Activated naive CD8-positive, alpha-beta T cell treated with anti-CD3 and anti-CD28 coated beads for 36 hours (primary cell): ENCODE measurements at places on chromosomes 1 and 21. TPM values are rescaled to one million over a fixed set of nuclear protein-coding genes. Genes with fewer than 3 reads are reported as not detected.

DNA sequence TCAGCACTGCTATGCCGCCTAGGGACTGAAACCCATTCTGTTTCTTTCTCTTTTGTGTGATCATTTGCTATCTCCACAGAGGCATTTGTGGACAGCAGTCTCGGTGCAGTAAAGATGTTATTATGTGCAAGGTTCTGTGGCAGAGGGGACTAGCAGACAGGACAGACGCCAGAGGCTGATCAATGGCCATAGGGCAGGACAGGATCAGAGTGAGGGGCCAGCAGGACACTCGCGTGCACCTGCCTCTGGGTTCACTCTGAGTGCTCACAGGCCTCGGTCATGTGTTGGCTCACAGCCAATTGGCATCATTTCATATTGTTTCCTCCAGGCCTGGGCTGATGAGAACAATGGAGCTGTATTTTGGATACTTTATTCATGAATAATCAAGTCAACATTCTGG is 212.6 kb downstream of the TGFB2 start:
- no peak for DNase-seq

GRCh38 chr21:39321424-39321823 is 8.0 kb upstream of the BRWD1 start:
- no peak for DNase-seq

Gene IFNGR2
- total RNA-seq, result 5.7 TPM

GRCh38 chr1:94919241-94920030 is 7.5 kb downstream of the CNN3 start:
- no peak for DNase-seq

DNA sequence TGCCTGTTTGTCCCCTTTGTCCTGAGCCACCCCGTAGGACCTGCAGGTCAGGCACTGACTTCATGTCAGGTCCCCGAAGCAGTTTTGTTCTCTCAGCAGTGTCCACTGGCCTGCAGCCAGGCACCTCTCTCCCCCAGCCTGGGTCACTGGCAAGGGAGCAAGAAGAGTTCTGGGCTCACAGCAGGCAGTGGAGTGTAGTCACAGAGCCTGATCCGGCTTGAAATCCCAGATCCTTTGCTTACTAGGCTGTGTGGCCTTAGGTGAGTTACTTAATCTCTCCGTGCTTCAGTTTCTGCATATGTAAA is 34.2 kb downstream of the L1TD1 start:
- DNase-seq, result no peak

- no peak for DNase-seq
These were observed 30.9 kb downstream of the TRIM11 start for GRCh38 chr1:228375578-228376261.

DNA sequence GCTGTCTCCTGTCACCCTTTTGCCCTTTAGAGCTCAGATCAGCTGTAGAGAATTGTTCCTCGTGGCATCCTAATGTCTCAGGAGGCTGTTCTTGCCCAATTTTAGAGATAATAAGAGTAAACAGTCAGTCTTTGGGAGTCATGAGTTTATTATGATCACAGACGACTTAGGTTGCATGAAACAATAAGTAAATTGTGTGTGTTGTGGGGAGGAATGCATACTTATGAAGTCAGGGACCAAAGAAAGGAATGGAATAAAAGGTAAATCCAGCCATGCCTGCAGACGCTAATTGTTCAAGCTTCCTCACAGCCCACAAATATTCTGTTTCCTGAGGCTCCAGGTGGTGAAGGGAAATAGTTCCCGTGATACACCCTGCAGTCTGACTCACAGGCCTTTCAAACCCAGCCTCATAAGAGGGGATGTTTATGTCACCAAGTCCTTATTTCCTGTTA is 897 bp downstream of the EPHX4 start:
- DNase-seq, result peak; percentile 8

Gene GRIK1
- not detected for total RNA-seq

DNA sequence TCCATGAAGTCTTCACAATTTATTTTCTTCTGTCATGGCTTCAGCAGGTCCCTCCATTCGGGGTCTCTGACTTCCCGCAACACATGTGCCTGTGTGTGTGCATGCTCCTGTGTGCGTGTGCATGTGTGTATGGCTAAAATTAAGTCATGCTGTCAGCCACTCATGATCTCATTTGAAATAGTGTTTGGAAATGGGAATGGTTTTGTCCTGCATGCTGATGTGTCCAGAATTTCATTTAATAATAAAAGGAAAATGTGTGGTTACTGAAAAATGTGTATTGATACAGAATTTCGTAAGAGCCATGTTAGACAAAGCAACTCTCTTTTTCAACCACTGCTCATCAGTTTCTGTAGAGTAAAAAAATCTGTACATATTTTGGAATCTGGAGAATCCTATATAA is 123.8 kb upstream of the PRDX6 start:
- no peak for DNase-seq

GRCh38 chr1:2984399-2985061 is 36.7 kb upstream of the ACTRT2 start:
- no peak for DNase-seq

GRCh38 chr1:107198561-107198960 is 57.7 kb downstream of the NTNG1 start:
- DNase-seq, result no peak

Gene RERE
- 36.8 TPM for total RNA-seq

DNA sequence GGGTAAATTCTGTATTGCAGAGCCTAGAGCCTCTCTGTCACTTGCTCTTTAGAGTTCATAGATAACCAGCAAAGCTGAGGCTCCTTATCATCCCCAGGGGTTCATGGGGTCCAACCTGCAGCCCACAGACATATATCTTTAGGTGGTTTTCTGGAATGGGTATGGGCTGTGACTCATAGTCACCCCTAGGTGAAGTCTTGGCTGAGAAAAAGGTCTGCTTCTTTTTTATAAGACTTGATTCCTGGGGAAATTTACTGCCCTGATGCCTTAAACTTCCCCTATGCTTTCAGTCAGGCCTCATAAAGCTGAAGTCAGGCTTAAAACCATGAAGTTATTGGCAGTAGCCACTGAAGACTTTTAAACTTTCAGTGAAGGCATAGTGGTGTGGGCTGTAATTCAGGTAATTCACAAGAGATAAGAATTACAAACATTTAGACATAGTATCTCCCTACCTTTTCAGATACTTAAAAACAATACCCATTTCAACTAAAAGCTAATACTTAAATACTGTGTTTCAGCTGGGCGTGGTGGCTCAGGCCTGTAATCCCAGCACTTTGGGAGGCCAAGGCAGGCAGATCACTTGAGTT is 46.8 kb downstream of the MACO1 start:
- no peak for DNase-seq

Gene CACNA1S
- total RNA-seq, result not detected

GRCh38 chr1:34682452-34683223 is 72.2 kb upstream of the GJB5 start:
- no peak for DNase-seq

GRCh38 chr1:175380521-175381300 is 188.1 kb upstream of the KIAA0040 start:
- DNase-seq, result no peak

GRCh38 chr1:222940095-222940494 is 125.3 kb downstream of the DISP1 start:
- no peak for DNase-seq

Gene SLC45A1
- total RNA-seq, result 0.12 TPM

DNA sequence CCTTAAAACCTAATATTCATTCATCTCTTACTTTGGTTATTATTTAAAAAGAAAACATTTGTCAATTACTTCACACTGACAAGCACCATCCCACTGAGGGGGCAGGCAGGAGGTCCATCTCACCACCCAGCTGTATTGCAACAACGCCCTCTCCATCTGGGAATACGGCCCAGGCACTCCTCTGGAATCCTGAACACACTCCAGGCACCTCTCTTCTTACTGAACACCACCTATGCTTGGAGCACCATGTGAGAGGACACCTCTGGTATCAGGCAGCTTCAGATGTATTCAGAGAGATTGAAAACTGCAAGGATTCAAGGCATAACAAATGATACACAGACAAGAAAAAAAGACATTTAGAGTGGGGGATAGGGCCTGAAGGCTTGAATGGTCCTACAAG is 147.1 kb downstream of the CACNA1E start:
- DNase-seq, result no peak

GRCh38 chr1:59427155-59427554 is 130.3 kb downstream of the FGGY start:
- no peak for DNase-seq

Gene FCRL4
- not detected for total RNA-seq

DNA sequence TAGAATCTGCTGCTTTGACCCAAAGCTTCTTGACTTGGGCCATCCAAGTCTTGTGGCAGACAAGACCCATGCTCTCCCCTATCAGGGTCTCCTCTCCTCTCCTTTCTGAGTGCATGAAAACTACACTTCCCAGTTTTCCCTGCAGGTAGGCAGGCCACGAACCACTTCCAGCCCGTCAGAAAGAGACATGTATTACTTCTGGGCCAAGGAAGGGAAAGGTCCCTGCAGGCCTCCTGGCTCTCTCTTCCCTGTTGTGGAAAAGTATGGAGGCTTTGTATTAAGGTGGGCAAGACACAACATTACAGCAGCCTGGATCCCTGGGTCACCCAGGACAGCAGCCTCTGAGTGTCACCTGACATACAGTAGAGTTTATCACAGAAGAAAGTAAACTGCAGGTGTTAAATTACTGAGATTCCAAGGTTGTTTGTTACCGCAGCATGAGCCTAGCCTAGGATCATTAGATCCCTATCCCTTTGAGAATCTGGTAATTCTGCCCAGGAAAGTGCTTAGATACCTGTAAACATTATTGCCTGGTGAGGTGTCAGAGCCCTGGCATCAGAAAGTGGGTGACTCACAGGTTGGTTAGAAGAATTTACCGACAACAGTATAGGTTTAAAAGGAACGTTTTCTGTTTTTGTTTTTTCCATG is 717.3 kb downstream of the MATN1 start:
- no peak for DNase-seq

DNA sequence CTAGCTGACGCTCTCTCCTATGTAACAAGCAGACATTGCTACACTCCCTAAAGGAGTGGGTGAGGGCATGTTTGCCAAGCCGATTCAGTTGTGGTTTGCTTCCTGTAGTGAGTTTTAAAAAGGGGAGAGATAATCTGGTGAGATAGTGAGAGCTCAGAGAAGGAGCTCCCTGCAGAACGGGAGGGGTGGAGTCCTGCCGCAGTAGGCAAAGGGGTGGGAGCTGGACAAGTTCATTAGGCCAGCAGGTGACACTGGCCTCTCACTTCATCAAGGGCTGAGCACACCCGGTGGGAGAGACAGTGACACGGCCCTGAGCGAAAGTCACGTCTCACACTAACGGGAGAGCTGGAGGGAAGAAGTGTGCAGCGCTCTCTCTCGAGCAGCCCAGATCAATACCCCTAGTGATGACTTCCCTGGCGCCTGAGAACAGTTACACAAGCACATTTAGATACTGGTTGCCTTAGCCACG is 144.0 kb upstream of the CD34 start:
- DNase-seq, result no peak
